ENCODE measurements at places on chromosomes 12 and 14.

DNA sequence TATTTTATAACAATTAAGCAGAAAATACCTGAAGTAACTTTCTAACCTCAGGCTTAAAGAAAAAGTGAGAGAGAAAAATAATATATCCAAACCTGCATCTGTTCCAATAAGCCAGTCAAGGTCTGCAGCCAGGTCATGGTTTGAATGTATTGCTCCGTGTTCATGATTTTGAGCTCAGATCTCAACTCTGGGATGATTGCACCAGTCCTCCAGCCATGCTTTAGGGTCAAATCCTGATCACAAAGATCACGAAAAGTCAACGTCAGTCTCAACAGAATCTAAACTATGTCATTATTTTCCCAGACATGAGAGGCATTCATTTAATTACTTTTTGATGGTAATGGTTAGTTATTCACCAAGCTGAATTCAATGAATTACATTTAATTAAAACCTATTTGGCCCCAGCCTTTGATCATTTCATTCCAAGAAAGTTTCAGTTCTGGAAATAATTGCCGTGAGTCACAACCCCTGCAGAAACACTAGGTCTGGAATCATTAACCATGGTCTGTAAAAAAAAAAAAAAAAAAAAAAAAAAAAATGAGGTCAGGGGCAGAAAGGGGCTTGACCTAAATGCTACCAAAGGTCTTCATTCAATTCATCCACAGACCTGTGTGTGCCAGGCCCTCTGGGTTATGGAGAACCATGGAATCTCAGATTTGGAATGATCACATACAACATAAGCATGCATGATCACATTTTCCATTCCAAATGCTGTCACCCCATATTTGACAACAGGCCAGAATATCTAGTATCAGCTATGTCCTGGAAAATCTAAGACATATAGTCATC is 55.6 kb downstream of the NT5DC3 start:
- no peak for DNase-seq

DNA sequence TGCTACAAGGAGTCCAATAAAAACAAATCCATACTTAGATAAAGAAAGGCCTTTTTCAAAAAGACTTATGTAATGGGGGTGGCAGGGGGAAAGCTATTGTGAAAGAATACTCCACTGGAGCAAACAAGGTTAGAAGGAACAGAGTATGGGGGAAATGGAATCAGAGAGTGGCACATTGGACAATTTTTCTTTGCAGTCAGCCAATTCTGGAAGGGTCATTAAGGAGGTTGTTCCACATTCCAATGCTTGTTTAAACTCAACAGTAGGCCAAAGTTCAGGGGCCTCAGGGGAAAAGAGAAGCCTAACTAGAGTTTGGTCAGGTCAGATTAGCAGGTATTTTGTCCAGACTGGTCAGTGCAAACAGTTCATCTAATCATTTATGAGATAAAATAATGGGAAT is 105.2 kb upstream of the RESF1 start:
- DNase-seq: no peak

- no peak for DNase-seq
Observed at GRCh38 chr14:75051556-75051899, 261 bp upstream of the MLH3 start.

- DNase-seq: peak; percentile 14
Observed at GRCh38 chr14:32662211-32662610, 276.5 kb upstream of the NPAS3 start.

GRCh38 chr12:27434673-27435565 is 11.6 kb upstream of the SMCO2 start:
- no peak for DNase-seq

DNA sequence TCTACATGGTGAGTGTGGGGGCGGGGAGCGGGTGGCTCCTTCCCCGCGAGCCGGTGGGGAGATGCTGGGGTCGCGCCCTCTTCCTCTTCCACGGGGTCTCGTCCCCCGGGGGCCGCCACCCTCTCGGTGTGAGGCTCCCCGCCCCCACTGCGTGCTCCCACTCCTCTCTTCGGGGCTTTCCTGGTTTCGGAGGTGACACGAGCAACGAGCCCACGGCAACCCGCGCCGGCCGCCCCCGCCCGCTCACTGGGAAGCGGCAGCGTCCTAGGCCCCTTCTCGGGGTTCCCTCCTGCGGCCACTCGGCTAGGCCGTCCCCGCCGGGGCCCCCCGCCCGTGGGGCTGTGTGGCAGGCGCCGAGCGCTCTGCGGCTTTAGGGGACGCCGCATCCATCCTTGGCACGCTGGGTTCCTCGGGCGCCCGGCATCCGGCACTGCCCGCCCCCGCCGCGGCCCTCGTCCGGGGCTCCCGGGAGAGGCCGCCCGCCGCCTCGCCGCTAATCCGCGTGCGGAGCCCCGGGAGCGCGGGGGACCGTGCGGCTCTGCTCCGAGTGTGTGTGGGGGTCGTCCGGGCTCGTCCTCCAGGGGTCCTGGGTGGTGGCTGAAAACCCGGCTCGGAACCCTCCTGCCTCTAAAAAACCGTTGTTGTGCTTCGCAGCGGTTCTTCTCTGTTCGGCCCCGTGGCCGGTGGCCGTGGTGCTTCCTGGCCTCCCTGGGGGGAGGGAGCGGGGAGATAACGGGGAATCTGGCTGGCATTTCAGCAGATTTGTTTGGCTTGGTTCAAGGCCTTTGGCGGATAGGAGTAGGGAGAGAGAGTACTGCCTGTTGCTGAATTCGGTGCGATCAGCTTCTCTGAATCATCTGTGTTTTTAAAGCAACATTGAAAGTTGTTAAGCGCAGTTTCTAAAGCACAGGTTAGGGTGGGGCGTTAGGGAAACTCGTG is 1.0 kb downstream of the PCNX1 start:
- no peak for DNase-seq

DNA sequence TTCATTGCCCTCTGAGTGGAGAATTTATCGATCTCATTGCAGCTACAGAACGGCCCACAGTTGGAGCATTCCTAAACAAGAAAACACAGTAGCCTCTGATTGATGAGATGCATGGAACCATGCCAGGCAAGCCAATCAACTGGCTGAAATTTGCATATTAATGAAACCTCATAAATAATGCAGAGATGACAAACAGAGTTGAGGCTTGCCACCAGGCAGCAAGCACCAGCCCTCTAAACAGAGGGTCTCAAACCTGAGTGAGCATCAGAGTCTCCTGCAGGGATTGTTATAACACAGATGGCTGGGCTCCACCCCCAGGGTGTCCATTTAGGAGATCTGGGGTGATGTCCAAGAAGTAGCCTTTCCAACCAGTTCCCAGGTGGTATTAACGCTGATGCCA is 60.9 kb upstream of the CMKLR1 start:
- DNase-seq: no peak

DNA sequence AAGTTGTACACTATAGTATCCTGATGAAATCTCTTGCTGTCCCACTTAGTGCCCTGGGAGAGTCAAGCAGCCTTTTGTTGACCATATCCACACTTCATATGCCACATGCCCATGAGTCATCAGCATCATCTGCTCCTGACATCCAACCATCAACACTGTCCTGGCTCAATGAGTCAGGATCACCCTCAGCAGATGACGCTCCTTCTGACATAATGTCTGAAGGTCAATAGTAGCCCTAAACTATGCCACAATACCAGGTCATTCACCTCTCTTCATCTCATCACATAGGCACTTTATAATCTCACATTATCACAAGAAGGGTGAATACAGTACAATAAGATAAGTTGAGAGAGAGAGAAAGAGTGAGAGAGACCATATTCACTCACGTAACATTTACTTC is 369.0 kb upstream of the FAR2 start:
- DNase-seq: peak; percentile 20

DNA sequence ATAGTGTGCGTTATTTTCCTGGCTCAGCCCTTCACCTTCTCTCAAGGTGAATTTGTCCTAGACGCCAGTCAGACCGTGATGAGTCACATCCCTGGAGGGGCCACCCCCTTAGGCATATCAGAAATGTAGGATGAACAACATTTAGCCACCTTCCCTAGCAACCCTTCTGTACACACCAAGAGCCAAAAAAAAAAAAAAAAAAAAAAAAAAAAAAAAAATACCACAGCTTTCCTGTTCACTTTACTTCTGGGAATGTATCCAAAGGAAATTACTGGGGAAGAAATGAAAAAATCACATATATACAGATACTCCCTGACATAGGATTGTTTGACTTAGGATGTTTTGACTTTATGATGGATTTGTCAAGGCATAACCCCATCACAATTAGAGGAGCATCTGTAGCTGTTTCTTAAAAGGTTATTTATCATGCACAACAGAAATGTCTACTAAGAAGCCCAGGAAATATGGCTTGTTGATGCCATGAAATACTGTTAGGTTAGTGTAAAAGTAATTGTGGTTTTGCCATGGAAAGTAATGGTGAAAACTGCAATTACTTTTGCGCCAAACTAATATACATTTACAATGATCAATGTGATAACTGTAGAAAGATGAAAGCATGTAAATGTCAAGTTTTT is 68.2 kb upstream of the BDKRB2 start:
- peak; percentile 61 for DNase-seq

DNA sequence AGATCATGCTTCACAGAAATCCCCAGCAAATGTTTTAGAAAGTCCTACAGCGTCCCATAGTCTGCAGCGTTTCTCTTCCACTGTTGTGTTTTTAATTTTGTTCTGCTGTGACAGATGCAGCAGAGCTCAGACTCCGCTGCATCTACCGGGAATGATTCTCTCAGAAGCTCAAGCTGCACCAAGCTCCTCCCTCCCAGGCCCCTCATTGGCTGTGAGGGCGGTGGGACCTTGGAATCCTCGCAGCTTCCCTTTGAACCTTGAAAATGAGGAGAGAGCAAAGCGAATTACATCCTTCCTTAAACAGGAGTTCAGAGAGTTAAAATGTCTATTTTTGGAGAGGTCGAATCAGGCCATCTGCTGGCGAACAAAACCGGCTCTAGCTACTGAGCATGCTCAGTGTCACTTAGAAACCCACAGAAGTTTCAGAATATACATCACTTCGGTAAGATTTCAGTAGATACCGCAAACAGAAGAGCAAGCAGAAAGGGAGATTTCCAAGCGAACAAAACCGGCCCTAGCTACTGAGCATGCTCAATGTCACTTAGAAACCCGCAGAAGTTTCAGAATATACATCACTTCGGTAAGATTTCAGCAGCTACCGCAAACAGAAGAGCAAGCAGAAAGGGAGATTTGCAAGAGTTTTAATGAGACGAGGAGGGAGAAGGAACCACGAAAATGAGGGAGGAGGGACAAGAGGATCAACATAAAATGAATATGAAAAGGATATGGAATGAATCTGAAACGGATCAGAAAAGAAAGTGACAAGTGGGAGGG is at the start of gene ABCD2:
TSS of gene ABCD2 (minus strand) at position 144 of the 774 bp plus-strand sequence. CDS start 188 bp downstream, outside the sequence.
- peak; percentile 24 for DNase-seq

GRCh38 chr14:56145181-56145769 is 27.1 kb downstream of the PELI2 start:
- no peak for DNase-seq

DNA sequence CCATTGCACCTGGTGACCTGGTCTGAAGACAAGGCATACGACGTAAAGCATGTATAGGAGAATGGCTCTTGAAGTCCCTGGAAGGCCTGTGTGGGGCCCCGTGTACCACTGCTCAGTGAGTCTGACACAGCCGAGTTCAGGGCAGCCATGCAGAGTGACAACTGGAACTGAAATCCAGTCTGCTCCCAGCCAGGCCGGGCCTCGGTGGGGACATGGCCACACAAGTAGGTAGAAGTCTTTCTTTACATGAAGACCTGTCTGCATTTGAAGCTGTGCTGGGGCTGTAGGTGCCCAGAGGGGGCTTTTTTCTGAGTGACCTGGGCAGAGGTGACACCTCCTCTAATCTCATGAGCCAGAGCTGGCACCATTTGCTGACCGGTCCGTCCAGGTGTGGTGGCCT is 35.7 kb downstream of the ADGRD1 start:
- DNase-seq: no peak

GRCh38 chr14:36361210-36361853 is 40.9 kb upstream of the MBIP start:
- DNase-seq: no peak

DNA sequence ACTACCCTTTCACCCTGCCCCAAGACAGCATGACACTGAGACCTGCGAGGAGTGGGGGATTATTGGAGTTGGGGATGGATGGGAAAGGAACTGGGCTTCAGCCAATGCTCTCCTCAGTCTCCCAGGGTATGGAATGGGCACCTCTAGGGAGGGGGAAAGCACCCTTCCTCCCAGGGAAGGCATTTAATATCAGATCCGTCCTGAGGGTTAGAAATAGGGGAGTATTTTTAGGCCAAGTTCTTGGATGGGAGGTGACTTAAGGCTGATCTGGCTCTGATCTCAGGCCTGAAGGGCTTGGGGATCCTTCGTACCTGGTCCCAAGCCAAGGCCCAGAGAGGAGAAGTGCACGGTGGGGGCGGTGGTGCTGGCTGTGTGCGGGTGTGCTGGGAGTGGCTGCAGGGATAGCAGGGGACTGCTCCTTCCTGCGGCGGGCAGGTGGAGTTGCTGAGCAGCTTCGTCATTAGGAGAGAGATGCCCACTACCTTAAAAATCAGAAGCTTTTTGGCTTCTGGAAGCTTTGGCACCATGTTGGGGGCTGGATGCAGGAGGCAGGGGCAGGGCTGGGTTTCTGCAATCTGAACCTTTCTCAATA is 7.0 kb upstream of the CEBPE start:
- DNase-seq: no peak

GRCh38 chr12:90207799-90208198 is 499.2 kb upstream of the ATP2B1 start:
- DNase-seq: no peak

DNA sequence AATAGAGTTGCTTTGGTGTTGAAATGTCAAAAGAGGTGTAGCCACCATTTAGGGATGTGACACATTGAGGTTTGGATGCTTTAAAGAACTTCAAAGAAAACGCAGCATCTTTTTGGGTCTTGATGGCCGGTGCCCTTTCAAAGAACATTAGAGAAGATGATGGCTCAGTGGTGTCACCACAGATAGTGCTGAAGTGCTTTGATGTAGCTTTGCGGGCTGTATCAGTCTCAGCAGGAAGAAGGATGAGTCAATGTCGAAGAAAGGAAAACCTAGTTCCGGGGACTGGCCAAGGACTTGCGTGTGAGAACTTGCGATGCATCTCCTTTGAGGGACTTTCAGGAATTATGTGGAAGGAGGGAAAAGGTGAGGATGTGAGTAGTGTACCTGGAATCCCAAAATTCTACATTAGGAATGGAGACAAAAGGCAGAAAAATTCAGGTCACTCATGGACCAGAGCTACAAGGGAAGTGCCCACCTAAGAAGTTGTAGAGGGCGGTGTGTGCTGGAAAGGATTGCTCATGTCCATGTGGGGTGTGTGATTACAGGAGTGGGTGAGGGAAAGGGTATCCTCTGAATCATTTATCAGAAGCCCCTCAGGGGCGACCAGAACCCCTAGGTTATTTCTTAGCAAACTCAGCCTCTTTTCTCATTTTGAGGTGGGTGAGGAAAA is 39.7 kb upstream of the GZMB start:
- DNase-seq: no peak

DNA sequence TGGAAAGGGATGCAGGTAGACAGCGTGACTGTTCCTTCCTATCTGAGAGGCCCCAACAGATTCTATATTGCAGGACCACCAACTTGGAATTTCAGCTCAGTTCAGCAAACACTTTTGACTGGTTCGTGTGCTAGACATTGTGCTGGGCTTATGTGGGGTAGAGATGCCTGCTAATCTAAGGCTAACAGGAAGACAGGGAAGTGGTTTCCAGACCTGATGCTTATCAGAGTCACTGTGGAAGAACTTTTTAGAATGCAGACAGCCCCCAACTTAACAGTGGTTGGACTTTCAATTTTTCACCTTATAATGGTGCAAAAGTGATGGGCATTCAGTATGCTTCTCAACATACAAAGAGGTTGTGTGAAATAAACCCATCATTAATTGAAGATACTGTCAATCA is 32.2 kb downstream of the NTF3 start:
- DNase-seq: no peak

- no peak for DNase-seq
Observed at GRCh38 chr12:130920119-130920703, 33.5 kb upstream of the ADGRD1 start.
